ENCODE measurements at places on chromosomes 5 and 9.
A peak's percentile ranks its signal among the peaks of the same experiment; 100 is the strongest.

- DNase-seq = peak; percentile 74
These were observed 1.2 kb upstream of the NPR3 start for GRCh38 chr5:32709750-32710549.

- DNase-seq = peak; percentile 5
These were observed 33.4 kb downstream of the FAM81B start for GRCh38 chr5:95424526-95424925.

DNA sequence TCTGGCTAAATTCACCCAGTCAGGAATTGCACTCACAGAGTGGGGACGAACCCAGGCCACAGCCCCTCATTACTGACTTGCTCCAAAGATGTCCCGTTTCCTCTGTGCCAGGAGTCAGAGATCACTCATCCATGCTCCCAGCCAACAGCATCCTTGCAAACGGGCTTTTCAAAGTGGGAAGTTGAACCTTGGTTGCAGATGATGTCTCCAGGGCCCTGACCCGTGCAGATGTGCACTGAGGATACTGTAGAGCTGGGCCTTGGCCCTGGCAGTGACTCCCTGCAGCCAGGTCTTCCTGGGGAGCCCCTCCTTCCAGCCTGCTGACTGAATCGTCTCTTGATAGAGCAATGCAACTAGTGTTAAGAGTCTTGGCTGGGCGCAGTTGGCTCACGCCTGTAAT, 22.3 kb downstream of the TCF7 start:
- DNase-seq = no peak

DNA sequence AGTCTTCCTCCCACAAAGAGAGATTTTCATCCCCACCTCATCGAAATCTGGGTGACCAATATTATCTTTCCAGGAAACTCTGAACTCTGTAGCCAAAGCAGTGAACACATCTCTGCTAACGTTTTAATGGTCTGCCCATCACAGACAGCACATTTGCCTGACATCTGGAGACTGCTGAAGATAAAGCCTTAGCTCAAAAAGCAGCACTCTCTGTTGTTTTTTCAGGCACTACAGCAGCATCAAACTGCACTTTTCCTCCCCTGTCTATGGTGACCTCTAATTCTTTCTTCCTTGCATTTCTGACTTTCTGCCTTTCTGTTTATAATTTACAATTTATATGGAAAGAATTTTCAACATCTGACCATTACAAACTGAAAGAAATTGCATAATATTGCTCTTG, 66.8 kb downstream of the RAB3C start:
- no peak for DNase-seq

GRCh38 chr5:143233031-143233430, 170.5 kb downstream of the NR3C1 start:
- DNase-seq = peak; percentile 11

DNA sequence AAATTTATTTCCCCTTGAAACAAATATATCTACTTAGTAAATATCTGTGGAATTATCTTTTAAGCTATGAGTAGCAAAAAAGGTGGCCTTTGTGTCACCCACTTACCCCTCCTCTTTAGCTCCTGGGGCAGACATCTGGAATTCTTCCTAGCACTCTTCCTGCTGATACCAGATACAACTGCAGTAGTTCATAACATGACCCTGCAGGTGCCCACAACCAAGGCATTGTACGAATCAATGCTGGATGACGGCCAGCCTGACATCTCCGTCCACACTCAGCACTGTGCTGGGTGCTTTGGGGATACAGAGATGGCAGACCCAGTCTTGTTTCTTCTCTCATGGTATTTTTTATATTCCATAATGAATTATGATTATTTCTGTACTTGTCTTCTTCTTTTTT, 152.3 kb downstream of the GOLPH3 start:
- no peak for DNase-seq

- no peak for DNase-seq
These were observed 12.3 kb downstream of the GPRIN1 start for GRCh38 chr5:176597417-176598389.

DNA sequence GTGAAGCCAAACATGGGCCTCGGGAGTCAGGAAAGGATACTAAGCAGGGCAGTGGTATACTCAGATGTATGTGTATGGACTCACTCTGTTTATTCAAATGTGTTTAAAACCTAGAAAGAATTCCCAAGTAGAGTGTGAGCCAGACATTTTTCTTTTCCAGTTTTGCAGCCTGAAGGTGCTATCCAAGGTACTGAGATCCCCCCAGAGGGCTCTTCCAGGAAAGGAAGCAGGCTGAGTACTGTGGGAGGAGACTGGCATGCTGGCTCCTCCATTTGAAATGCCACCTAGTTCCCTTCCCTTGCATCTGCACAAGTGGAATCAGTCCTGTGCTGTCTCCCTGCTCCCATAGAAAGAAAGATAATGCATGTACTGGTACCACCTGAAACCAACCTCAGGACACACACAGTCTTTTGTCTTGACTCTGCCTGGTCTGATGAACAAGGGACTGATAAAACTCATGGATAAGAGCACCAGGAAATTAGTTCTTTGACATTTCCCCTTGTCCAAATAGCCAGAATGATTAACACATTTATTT, 85.9 kb downstream of the HRH2 start:
- no peak for DNase-seq

GRCh38 chr9:8241201-8241600, 441.6 kb upstream of the DMAC1 start:
- no peak for DNase-seq

DNA sequence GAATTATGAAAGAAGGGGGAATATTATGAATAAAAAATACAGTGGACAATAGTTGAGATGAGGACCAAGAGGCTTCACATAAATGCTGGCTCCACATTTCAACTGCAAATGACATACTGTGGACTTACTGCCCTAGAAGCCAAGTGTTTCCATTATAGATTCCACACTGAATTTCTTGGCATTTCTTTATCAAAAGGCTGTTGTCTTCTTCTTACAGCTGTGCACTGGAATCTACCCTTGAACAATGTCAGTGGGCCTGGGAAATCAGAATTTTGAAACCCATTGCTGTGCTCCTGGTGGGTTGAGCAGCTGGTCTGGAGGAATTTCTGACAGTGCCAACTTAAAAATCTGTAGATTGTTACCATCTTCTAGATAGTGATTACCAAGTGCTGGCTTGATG, 49.9 kb downstream of the TNC start:
- DNase-seq = no peak

GRCh38 chr5:110768138-110768860, 29.5 kb downstream of the SLC25A46 start:
- peak; percentile 1 for DNase-seq

GRCh38 chr9:91694081-91694870, 255.8 kb downstream of the ROR2 start:
- no peak for DNase-seq

- peak; percentile 91 for DNase-seq
These were observed 18.2 kb upstream of the ZNF618 start for GRCh38 chr9:113857875-113858274.

DNA sequence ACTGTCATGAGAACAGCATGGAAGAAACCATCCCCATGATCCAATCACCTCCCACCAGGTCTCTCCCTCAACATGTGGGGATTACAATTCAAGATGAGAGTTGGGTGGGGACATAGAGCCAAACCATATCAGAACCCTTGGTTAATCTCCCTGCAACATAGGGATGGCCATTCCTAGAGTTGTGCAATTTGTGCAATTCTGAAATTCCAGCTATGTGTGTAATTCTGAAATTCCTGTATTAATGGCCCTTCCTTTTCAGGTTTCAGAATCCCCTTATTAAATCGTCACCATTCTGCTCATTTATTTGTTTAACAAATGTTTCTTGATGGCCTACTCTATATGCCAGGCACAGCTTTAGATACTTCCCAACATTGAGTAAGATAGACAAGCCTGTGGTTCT, 282.6 kb downstream of the SMARCA2 start:
- no peak for DNase-seq

GRCh38 chr9:124492818-124493217, 14.4 kb downstream of the NR5A1 start:
- no peak for DNase-seq

DNA sequence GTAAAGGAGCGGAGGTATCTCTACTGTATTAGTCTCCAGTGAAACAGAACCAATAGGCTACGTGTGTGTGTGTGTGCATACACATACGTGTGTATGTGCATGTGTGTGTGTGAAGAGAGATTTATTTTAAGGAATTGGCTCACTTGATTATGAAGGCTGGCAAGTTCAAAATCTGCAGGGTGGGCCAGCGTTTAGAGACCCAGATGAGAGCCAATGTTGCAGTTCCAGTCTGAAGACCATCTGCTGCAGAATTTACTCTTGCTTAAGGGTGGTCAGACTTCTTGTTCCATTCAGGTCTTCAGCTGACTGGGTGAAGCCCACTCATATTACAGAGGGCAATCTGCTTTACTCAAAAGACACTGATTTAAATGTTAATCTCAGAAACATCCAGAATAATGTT, 119.2 kb downstream of the FGF18 start:
- no peak for DNase-seq
